ENCODE measurements at places on chromosomes 1 and 21.
A peak's percentile ranks its signal among the peaks of the same experiment; 100 is the strongest.

GRCh38 chr1:110089561-110090275, 19.2 kb upstream of the ALX3 start:
- DNase-seq, result no peak

DNA sequence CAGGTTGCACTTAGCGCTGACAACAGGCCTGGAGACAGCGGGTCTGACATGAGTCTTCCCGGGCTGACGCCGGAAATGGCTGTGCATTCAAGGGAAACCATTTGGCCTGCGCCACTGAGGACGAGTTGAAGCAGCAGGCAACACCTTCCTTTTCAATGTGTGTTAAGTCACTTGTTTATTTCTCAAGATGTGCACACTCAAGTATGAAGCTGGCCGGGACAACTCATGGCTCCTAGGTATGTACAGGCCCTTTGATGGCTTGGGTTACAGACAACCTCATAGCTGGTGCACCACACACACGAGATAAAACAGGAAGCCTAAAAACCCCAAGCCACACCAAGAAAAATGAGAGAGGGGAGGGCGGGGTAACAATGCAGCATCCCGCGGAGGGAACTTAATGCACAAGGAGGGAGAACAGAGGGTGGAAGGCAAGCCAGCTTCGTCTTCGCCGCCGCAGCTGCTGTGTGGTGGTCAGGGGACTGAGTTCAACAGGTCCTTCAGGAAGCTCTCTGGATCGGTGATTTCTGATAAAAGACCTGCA, 118.0 kb upstream of the IFFO2 start:
- peak; percentile 43 for DNase-seq

GRCh38 chr1:17711941-17712340, 43.2 kb upstream of the ACTL8 start:
- DNase-seq, result no peak

- DNase-seq, result peak; percentile 45
These were observed 21.6 kb upstream of the POFUT2 start for GRCh38 chr21:45309069-45309986.

DNA sequence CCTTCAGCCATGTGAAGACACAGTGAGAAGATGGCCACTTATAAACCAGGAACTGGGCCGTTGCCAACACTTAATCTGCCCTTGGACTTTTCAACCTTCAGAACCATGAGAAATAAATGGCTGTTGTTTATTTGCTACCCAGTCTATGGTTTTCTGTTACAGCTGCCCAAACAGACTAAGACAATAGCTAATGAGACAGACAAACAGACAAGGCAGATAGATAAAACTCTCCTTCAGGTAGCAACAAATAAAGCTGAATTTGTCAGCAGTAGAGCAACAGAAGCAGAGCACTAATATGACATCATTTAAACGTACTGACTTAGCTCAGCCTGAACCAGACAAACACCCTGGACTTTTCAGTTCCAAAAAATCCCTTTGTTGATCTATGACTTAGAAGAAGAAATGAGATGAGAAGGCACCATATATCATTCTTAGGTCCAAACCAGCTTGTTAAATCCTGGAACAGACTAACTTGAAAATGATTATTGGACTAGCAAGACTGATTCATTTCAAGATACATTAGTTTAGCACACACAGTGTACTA, 27.0 kb downstream of the ZZZ3 start:
- DNase-seq, result no peak

GRCh38 chr1:215251428-215251827, 168.9 kb downstream of the KCNK2 start:
- DNase-seq, result no peak

GRCh38 chr1:29331729-29332128, 95.4 kb downstream of the PTPRU start:
- DNase-seq, result no peak

DNA sequence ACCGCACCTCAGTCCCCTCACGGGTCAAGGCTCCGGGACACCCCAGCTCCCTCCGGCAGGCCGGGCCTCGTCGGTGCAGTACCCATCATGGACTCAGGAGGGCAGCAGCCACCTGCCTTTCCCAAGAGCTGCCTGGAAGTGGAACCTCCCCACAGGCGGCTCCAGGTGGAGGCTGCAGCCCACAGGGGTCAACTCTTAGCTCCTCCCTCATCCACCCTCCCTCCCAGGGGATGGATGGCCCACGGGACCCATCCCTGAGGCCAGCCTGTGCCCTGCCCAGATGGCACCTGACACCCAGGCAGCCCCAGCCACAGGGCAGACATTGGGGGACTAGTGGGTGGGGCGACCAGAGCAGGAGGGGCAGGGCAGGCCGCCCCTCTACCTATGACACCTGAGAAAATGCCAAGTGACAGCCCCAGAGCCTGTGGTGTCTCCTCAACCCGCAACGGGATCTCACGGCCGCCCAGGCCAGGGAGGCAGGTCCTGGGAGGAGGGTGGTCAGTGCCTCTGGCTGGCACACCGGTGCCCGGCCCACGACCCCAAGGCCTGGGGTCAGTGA, 1.2 kb upstream of the ARHGEF16 start:
- DNase-seq, result peak; percentile 78

All from activated naive CD4-positive, alpha-beta T cell treated with Interleukin-2 at 50 U/mL for 16 hours (primary cell).